Calu3 (cell line): ENCODE measurements at places on chromosomes 12 and 14.

GRCh38 chr14:54698966-54699530 is 132.1 kb downstream of the SAMD4A start:
- no peak overlapping the region for H3K4me3 ChIP-seq
- H3K27me3 ChIP-seq, result no peaks in the 10 kb centered on the region
- H3K36me3 ChIP-seq, result no peaks in the 10 kb centered on the region
- no peak overlapping the region for H3K27ac ChIP-seq

DNA sequence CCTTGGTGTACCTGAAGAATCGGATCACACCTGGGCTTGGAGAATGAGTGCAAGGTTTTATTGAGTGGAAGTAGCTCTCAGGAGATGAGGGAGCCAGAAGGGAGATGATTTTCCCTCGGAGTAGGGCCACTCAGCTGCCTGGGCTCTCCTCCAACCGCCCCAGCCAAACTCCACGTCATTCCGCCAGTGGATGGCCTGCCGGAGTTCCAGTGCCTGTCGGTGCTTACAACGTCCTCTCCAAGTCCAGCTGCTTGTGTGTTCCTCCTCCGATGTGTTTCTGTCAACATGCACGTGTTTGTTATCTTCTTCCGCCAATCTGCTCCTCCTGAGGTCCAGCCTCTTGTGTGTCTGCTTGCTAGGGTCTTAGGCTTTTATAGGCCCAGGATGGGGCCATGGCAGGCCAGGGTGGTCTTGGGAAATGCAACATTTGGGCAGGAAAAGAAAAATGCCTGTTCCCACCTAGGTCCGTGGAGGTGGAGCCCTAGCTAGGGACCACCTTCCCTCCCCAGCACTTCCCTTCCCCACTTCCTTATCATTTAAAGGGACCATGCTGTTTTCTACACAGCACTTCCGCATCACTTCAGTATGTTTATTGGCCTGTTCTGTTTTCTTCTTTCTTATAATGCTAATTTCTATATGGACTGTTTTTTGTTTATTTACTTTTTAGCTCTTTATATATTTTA is 343.2 kb downstream of the PDZRN4 start:
- no peaks in the 10 kb centered on the region for H3K36me3 ChIP-seq
- H3K27ac ChIP-seq, result no peak overlapping the region
- no peak overlapping the region for H3K4me3 ChIP-seq
- H3K27me3 ChIP-seq, result no peaks in the 10 kb centered on the region

DNA sequence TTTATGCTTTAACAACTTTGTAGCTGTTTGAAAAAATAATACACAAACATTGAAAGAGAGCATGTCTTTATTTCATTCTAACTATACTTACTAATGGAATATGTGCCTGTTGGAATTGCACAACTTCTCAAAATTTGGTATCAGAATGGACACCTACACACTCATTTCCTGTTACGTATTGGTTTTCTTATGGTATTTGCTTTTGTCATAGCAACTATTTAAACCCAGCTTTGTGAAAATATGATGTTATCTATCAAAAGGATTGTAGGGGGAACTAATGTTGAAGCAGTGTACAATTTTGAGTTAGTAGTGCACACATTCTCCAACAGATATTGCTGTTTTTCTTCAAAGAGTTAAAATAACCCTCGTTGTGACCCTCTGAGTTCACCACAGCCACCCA is 52.6 kb downstream of the RBMS2 start:
- no peaks in the 10 kb centered on the region for H3K4me1 ChIP-seq
- no peak overlapping the region for H3K27ac ChIP-seq
- peaks cover 48% of the 10 kb centered on the region for H3K36me3 ChIP-seq
- no peak for DNase-seq
- no peaks in the 10 kb centered on the region for H3K27me3 ChIP-seq

- H3K27me3 ChIP-seq, result no peaks in the 10 kb centered on the region
- no peak for DNase-seq
- peak overlapping the region; percentile 48 for H3K27ac ChIP-seq
- H3K4me1 ChIP-seq, result no peaks in the 10 kb centered on the region
- H3K36me3 ChIP-seq, result no peaks in the 10 kb centered on the region
These were observed 479.4 kb upstream of the NOVA1 start for GRCh38 chr14:27077214-27077613.

DNA sequence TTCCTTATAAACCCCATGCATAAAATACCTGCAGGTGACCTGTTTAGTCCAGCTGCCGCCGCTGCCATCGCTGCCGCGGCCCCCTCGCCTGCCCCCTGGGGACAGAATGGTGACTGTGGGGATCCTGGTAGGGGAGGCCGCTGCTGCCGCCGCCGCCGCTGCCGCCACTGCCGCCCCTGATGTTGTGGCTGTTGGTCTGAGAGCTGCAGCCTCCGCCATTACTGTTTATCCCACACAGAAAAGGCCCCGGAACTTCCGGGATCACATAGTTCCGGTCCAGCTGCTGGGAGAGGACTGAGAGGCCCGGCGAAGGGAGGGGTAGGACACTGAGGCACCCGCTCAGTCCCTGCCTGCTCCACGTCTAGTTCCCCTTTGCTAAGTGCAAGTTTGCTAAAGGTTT is 244.9 kb downstream of the C12orf50 start:
- peaks cover 10% of the 10 kb centered on the region for H3K4me1 ChIP-seq
- H3K4me3 ChIP-seq, result no peak overlapping the region
- no peaks in the 10 kb centered on the region for H3K27me3 ChIP-seq
- no peak for DNase-seq
- H3K36me3 ChIP-seq, result no peaks in the 10 kb centered on the region
- H3K27ac ChIP-seq, result no peak overlapping the region
